ENCODE measurements at places on chromosomes 7 and 10. TPM values are rescaled to one million over a fixed set of nuclear protein-coding genes. Genes with fewer than 3 reads are reported as not detected.

GRCh38 chr7:151774951-151775350, 102.0 kb downstream of the PRKAG2 start:
- no peak overlapping the region for H3K4me3 ChIP-seq
- H3K36me3 ChIP-seq, result no peaks in the 10 kb centered on the region
- no peaks in the 10 kb centered on the region for H3K27me3 ChIP-seq
- DNase-seq, result no peak
- H3K27ac ChIP-seq, result no peak overlapping the region
- H3K4me1 ChIP-seq, result no peaks in the 10 kb centered on the region

DNA sequence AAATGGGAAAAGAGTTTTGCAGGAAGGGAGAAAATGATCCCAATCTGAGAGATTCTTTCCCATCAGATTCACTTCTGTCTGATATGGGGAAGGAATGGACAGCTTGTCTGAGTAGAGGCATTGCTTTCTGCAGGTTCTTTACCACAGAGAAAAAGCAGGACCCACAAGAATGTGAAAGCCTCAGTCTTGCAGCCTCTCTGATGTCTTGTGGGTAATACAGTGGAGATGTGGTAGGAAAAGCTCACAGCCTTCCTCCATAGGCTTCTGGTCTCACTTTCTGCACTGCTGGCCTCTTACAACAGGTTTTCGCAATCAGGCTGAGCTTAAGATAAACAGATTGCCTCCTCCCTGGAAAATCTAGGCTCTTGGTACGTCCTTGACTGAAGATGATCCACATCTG, 551 bp downstream of the IFIT1 start:
- H3K4me1 ChIP-seq, result peaks cover 49% of the 10 kb centered on the region
- H3K36me3 ChIP-seq, result peaks cover 15% of the 10 kb centered on the region
- peak overlapping the region; percentile 19 for H3K4me3 ChIP-seq
- peak overlapping the region; percentile 88 for H3K27ac ChIP-seq

GRCh38 chr10:69222157-69223027, 2.3 kb downstream of the HKDC1 start:
- DNase-seq, result no peak
- no peak overlapping the region for H3K27ac ChIP-seq

DNA sequence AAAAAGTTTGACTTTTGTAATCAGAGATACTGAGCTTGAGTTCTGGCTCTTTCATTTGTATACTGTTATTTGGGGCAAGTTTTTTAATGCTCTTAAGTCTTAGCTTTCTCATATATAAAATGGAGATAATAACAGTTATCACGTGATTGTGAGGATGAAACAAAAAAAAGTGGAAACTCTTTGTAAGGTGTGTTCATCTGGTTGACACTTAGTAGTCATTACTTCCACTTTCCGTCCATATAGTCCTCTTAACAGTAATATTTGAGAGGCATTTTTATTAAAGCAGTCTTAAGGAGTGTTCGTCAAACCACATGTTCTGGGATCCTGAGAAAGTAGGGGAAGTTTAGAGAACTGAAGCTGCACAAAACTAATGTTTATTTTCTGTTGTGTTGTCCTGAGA, 65.6 kb downstream of the PTEN start:
- no peak for DNase-seq
- no peak overlapping the region for H3K27ac ChIP-seq
- no peak overlapping the region for H3K4me3 ChIP-seq
- peaks cover 69% of the 10 kb centered on the region for H3K4me1 ChIP-seq
- no peaks in the 10 kb centered on the region for H3K36me3 ChIP-seq

DNA sequence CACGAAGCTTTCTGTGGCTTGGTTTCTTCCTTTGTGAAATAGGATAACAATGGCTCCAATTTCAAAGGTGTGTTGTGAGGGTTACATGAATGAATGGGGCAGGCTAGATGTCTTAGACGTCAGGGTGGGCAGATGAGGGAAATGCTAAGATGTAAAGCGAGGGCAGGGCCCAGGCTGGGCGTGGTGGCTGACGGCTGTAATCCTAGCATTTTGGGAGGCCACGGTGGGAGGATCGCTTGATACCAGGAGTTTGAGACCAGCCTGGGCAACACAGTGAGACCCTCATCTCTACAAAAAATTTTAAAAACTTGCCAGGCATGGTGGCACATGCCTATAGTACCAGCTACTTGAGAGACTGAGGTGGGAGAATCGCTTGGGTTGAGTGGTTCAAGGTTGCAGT, 607.7 kb upstream of the FOXK1 start:
- H3K36me3 ChIP-seq, result no peaks in the 10 kb centered on the region
- no peak overlapping the region for H3K4me3 ChIP-seq
- H3K27ac ChIP-seq, result no peak overlapping the region
- H3K27me3 ChIP-seq, result no peaks in the 10 kb centered on the region

DNA sequence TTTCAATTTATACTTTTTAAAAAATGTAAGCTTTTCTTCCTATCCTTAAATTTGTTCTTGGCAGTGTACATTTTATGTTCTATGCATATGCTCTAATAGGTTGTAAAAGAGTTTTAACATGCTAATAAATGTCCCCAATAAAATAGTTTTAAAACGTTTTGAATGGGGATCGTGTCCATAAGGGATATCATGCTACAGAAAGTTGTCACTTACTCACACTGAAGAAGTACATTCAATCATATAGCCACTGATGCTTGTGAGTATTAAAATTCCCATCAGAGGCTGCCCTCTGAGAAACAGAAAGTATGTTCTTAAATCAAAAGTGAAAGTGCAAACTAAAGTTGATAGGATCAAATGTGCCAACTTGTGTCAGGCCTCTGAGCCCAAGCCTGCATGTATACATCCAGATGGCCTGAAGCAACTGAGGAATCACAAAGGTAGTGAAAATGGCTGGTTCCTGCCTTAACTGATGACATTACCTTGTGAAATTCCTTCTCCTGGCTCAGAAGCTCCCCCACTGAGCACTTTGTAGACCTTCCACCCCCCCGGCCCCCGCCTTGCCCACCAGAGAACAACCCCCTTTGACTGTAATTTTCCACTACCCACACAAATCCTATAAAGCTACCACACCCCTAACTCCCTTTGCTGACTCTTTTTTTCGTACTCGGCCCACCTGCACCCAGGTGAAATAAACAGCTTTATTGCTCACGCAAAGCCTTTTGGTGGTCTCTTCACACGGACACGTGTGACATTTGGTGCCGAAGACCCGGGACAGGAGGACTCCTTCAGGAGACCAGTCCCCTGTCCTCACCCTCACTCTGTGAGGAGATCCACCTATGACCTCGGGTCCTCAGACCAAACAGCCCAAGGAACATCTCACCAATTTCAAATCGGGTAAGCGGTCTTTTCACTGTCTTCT, 877 bp upstream of the NOD1 start:
- H3K4me1 ChIP-seq, result peaks cover 41% of the 10 kb centered on the region
- peak overlapping the region; percentile 86 for H3K4me3 ChIP-seq
- peaks cover 5% of the 10 kb centered on the region for H3K36me3 ChIP-seq
- no peaks in the 10 kb centered on the region for H3K27me3 ChIP-seq
- DNase-seq, result no peak

DNA sequence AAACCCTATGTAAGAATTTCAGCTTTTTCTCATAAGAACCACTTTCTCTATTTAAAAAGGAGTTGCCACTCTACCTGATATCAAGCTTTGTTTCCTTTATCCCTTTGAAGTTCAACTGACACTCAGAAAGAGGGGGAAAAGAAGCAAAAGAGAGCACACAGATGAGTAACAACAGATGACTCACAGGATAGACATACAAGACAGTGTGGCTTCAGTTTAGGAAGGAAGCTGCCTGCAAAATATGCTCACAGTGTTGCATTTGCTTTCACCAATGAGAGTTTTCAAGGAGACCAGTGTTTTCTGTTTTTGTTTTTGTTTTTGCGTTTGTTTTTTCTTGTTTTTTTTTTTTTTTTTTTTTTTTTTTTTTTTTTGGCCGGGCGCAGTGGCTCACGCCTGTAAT, 1181.6 kb downstream of the DNAJB9 start:
- no peak overlapping the region for H3K27ac ChIP-seq
- no peak overlapping the region for H3K4me3 ChIP-seq
- no peaks in the 10 kb centered on the region for H3K4me1 ChIP-seq
- no peak for DNase-seq
- no peaks in the 10 kb centered on the region for H3K27me3 ChIP-seq

GRCh38 chr10:75061709-75062505, 49.5 kb upstream of the SAMD8 start:
- H3K27ac ChIP-seq, result no peak overlapping the region
- H3K4me3 ChIP-seq, result no peak overlapping the region
- H3K27me3 ChIP-seq, result no peaks in the 10 kb centered on the region
- no peaks in the 10 kb centered on the region for H3K36me3 ChIP-seq

The SHTN1 gene
- total RNA-seq, result 3.6 TPM

The CDNF gene
- 6.3 TPM for total RNA-seq

The EPO gene
- not detected for total RNA-seq
